ENCODE measurements at places on chromosomes 12 and 14.

- no peak for DNase-seq
Measured at GRCh38 chr14:61329478-61330051, 8.2 kb downstream of the PRKCH start.

DNA sequence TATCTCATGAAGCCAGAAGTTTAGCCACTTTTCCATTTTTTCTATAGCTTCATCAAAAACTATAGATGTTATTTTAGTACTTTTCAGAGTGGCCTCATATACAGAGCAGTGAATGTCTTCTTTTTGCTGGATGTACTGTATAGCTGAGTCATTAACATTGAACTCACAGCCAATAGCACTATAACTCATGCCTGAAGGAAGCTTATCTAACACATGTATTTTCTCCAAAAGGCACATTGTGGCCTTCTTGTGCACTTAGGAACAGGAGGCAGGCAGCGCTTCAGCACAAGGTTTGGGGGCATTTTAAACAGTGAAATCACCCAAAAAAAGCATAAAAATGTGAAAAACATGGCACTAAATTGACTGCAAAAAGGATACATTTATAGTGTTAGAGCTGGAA is 336.8 kb upstream of the TMTC1 start:
- no peak for DNase-seq

DNA sequence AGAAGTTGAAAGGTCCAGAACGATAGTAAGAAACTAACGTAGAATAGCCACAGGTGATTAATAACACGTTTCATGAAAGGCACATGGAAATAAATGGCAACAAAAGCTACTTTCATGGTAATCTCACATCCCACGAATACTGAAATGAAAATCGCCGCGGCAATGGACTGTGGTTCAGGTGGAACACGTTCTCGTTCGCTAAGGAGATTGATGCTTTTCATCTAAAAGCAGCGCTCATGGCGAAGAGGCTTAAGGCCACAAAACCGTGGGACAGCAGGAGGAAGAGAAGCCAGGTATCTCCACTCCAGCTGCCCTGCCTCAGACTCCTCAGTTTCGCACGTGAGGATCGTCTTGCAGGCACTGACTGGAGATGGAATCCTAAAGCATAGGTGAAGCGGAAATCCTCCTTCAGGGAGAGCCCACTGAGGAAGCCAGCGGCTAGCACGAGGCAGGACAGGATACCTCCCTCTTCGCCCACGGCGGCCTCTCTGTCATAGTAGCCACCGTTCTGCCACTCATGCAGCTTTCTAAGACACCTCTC is 696 bp upstream of the GPHN start:
- DNase-seq: no peak

GRCh38 chr14:96385385-96385784 is 6.5 kb upstream of the AK7 start:
- no peak for DNase-seq

DNA sequence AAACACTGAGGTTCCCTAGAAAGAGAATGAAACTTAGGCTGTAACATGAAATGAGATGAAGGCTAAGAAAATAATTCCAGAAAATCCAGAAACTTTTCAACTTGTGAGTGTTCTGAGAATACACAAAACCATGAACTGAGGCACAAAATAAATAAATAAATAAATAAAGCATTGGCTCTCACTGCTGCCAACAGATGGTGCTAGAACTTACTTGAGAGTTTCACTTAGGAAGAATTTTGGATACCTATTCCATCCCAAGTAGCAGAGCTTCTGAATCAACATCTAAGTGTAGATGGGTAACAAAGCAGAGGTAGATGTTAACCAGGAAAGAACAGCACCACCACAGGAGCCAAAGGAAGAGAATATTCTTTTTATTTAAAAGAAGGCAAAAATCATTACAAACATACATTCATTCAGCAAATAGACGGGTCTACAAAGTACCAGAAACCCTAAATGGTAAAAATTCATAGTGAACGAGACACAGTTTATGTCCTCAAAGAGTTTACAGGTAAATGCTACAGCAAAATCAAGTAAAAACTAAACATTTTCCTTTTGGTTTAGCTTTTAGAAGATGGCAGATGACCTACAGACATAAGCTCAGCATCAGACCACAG is 16.7 kb downstream of the EPS8 start:
- no peak for DNase-seq

GRCh38 chr12:131511391-131511802 is 199.5 kb upstream of the SFSWAP start:
- no peak for DNase-seq

GRCh38 chr12:91406920-91407341 is 224.3 kb upstream of the DCN start:
- DNase-seq: no peak

DNA sequence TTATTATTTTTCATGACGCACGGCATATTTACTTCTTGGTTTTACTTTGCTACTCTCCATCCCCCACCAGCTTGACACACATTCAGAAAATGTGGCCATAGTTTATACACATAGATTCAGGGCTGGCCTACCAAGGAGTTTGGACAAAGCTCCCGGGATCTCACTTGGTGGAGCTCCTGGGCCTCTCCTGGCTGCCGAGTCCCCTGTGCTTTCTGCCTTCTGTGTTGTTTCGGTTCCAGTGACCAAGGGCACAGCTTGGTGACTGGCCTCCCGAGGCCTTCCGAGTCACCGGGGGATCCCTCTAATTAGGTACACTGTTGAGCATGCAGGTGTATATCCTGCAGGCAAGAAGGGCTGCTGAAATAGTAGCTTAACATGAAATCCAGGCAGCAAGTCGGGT is 63.5 kb downstream of the RGS6 start:
- no peak for DNase-seq

- no peak for DNase-seq
Measured at GRCh38 chr14:30960216-30960615, 65.2 kb upstream of the AP4S1 start.

GRCh38 chr14:69326611-69327010 is 66.7 kb downstream of the GALNT16 start:
- DNase-seq: no peak

GRCh38 chr12:30533558-30534265 is 162.0 kb downstream of the IPO8 start:
- no peak for DNase-seq

DNA sequence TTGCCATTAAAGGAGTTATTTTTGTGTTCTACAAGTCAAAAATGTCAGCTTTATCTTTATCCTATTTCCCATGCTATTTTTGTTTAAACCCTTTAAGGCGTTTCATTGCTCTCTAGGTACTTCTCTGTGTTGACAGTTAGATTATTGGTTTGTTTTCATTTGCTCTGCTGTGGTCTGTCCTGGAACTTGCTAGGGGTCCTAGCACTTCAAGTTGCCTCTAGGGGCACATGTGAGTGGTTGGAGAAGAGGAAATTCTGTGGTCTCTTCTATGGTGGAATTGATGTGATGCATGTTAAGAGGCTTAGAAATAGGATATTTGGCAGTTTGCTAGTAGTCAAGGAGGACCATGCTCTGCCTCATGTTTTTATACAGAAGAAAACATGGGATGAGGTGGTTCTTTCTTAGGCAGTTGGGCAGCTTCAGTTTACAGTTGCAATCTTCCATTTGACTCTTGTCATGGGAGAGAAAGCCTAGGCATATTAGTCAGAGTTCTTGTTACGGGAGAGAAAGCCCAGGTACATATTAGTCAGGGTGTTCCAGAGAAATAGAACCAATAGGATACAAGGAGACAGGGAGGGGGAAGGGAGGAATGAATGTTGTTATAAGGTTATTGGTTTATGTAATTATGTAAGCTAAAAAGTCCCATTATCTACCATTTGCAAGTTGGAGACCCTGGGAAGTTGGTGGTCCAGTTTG is 14.4 kb downstream of the TTLL5 start:
- no peak for DNase-seq

DNA sequence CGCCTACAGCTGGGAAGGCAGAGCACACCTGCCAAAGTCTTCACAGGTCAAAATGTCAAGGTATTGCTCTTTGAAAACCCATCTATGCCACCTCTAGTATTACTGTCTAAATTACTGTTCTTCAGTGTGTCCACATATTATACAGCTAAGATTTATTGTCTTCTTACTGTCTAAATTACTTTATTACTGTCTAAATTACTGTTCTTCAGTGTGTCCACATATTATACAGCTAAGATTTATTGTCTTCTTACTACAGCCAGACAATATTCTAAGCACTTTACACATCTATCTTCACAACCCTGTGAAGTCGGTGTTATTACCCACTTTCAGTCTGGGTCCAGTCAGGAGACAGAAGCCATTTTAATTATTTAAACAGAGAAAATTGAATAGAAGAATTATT is 173.9 kb downstream of the MYRFL start:
- DNase-seq: no peak

- no peak for DNase-seq
Measured at GRCh38 chr12:42987216-42987650, 397.7 kb upstream of the PRICKLE1 start.

- DNase-seq: no peak
Measured at GRCh38 chr12:25725931-25726330, 172.8 kb upstream of the LMNTD1 start.

DNA sequence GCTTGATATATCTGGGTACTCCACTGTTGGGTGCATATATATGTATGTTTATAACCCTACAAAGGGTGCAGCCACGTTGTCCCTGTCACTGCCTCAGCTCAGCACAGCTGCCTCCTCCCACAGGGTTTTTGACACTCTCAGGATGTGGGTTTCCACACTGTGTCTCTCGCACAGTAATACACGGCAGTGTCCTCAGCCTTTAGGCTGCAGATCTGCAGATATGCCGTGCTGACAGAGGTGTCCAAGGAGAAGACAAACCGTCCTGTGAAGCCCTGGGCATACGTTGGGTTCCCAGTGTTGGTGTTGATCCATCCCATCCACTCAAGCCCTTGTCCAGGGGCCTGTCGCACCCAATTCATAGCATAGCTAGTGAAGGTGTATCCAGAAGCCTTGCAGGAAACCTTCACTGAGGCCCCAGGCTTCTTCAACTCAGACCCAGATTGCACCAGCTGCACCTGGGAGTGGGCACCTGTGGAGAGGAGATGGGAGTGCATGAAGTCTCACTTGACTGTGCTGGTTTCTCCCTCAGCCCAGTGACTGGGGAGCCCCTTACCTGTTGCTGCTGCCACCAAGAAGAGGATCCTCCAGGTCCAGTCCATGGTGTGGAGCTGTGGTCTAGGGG is 498.7 kb downstream of the TMEM121 start:
- no peak for DNase-seq

GRCh38 chr14:74038020-74038859 is 19.1 kb downstream of the BBOF1 start:
- no peak for DNase-seq

All from thoracic aorta (tissue), 2 donors.